NCI-H446 (cell line): ENCODE measurements at places on chromosomes 6 and 20.

DNA sequence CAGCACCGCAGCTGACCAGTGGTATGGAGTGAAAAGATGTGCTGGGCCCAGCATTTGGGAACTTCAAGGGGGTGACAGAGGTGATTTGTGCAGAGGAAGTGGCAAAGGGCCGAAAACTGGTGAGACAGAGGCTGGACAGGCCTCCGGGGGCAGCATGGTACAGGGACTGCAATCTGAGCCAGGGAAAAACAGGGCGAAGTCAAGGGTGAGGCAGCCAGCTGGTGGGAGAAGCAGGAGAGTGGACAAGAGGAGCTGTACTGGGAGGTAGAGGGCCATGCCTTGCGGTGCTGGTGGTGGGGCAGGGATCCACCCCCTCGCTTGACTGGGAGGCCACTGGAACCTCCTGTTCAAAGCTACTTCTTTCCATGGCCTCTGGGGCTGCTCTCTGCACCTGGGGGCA lies 7.3 kb upstream of the GFRA4 start:
- no peak for DNase-seq

DNA sequence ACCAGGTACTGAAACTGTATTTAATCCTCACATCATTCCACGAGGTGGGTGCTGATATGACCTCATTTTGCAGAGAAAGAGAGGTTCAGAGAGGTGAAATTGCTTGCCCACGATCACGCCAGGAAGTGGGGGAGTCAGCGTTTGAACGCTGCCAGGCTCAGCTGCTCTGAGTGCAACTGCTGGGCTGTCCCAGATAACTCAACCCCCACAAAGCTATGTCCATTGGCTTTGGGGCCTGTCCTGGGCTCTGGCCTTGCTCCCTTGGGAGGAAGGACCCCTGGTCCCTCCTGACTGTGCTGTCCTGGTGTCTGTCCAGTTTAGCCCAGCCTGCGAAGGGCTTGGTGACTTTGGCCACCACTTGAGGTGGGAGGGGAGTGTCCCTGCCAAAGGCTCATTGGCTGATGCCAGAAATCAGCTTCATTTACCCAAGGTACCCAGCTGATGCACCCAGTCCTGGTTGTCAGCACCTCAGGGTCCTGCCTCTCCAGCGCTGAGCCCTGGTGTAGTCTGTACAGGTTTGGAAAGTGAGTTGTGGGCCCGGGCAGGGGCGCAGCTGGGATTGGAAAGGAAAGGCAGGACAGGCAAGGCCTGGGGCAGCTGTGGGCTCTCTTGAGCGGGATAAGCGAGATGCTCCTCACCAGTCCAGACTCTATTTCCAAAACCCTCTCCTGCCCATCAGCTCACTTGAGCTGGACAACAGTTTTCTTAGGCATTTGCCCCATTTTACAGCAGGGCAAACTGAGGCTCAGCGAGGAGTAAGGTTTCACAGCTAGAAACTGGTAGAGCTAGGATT lies 38.5 kb downstream of the SUN5 start:
- no peak for DNase-seq

DNA sequence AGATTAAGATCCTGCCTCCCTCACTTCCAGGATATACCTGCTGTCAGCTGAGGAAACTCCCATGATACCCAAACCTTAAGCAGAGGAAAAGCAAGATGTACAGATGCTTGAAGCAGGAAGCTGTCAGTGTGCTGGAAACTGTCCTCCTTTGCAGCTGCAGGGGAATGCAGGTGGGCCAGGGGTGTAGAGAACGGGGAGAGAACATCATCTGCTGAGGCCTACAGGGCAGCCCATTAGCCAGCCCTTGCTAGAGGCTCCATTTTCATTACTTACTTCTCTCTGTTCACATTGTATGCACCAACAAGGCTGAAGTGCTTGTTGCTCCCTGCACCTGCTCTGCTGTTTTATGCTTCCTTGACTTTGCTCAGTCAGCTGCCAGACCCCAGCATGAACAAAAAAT lies 119.1 kb downstream of the PRND start:
- DNase-seq, result no peak

GRCh38 chr20:11711214-11711613 lies 206.5 kb upstream of the BTBD3 start:
- DNase-seq, result no peak

- no peak for DNase-seq
Observed at GRCh38 chr6:19995575-19996257, 158.5 kb downstream of the ID4 start.

DNA sequence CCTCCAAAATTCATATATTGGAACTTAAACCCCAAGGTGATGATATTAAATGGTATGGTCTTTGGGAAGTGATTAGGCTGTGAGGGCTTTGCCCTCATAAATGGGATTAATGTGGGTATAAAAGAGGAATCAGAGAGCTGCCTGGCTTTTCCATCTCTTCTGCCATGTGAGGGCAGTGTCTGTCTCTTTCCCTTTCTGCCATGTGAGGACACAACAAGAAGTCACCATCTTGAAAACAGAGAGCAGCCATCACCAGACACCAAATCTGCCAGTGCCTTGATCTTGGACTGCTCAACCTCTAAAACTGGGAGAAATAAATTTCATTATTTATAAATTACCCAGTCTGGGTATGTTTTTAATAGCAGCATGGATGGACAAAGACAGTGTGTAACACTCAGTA lies 263.0 kb downstream of the PAX1 start:
- no peak for DNase-seq

- DNase-seq, result no peak
Observed at GRCh38 chr6:151702851-151703658, 104.4 kb upstream of the ESR1 start.

- DNase-seq, result peak; percentile 10
Observed at GRCh38 chr6:134138226-134138975, 86.0 kb upstream of the SLC2A12 start.

DNA sequence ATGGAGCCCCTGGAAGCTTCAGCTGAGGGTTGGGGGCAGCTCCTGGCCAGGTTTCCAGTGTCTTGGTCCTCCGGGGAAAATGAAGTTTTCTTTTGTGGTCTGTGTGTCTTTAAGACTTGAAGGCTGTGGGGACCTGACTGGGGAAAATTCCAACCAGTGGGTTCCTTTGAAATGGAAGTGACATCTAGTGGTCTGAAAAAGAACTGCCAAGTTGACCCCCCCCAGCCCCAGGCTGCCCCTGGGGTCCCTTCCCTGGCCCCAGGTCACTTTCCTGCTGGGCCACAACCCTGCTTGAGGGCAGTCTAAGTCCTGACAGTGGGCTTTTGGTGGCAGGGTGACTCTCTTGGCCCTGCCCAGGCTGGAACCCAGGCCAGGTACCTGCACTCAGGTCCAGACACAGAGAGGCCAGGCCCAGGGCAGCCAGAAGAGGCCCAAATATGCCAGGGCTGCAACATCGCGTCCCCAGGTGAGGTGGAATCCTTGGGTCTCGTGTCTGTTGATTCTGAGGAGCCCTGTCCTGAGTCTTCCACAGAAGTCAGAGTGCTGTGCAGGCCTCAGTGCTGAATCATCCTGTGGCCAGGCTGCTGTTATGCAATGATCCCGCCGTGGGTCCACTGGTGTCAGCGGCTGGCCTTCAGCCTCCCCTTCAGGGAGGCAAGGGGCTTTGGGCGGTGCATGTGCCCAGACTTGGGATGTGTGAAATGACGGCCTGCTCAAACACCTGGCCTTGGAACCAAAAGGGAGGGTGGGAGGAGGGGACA lies 68.4 kb downstream of the VEGFA start:
- DNase-seq, result no peak

DNA sequence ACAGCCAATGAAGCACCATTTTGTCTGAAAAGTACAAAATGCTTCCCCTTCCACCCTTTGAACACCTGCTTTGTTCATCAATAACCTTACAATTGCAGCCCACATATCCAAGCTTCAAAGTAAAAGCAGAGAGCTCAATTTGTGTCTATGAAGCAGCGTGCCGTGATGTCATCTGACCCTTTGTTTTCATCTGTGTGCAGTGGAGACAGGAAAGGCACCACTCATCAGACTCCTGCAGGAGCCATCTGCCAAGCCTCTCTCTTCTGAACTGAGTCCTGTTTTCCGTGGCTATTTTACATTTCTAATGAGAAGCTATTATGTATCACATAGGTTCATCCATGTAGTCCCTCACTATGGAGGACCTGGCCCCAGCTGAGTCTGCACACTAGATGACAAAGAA lies 7.5 kb upstream of the LY86 start:
- no peak for DNase-seq

DNA sequence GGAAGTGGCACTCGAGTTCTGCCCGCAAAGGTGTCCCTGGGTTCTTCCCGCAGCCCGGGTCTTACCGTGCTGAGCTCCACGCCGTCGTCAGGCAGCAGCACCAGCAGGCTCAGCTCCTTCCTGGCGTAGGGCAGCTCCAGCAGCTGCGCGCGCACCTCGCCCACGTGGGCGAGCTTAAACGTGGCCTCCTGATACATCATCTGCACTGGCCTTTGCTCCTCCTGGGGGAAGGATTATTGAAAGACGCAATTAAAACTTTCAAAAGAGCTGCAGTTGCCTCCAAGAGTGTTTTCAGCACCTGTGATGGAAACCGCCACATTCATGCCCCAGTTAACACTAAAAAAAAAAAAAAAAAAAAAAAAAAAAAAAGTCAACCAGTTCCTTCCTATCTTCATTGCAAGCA lies 11.3 kb downstream of the SERPINB9 start:
- DNase-seq, result no peak

DNA sequence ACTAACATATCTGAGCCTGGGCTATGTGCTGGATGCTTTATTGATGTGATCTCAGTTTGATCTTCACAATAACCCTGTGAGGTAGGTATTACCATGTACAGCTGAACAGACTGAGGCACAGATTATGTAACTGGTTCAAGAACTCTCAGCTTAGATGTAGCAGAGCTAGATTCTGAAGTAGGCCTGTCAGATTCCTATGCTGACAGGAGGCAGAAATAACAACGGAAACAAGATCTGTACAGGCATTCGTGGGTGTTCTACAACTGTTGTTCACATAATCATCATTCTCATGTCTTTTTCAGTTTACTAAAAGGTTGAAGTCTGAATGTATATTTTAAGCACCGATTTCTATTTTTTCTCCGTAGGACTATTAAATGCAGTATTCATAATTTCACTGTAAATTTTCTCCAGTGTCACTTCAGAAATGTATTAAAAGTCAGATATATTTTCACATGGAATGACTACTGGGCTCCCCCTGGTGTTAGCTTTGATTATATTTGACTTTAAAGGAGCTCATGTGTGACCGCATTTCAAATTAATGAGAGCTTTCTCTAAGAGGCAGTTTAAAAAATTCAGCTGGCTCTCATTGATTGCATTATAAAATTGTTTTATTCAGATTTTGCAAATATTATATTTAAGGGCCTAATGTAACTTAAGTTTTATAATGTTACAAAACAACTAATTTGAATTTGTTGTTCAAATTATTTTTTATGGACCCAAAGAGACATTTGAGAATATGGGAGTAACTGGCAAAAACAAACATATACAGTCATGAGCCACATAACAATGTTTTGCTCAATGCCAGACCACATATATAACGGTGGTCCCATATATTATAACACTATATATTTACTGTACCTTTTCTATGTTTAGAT lies 36.4 kb upstream of the SLC17A4 start:
- peak; percentile 64 for DNase-seq

- no peak for DNase-seq
Observed at GRCh38 chr6:144582939-144583613, 297.9 kb downstream of the UTRN start.

- DNase-seq, result no peak
Observed at GRCh38 chr6:170476360-170476759, 76.7 kb downstream of the PSMB1 start.

- DNase-seq, result no peak
Observed at GRCh38 chr20:36421641-36422040, 115.5 kb downstream of the DLGAP4 start.

DNA sequence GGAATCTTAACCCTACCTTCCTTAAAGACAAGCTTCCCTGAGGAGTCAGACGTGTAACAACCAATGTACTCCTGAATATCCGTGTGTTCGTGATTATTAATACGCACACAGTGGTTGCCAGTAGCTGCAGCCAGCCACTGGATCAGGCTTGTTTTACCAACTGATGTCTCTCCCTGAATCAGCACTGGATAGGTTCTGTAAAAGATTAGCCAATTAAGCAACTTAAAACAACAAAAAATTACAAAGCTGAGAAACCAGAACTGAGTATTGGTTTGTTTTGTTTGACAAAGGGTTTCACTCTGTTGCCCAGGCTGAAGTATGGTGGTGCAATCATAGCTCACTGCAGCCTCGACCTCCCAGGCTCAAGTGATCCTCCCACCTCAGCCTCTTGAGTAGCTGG lies 69.3 kb downstream of the MDN1 start:
- no peak for DNase-seq

DNA sequence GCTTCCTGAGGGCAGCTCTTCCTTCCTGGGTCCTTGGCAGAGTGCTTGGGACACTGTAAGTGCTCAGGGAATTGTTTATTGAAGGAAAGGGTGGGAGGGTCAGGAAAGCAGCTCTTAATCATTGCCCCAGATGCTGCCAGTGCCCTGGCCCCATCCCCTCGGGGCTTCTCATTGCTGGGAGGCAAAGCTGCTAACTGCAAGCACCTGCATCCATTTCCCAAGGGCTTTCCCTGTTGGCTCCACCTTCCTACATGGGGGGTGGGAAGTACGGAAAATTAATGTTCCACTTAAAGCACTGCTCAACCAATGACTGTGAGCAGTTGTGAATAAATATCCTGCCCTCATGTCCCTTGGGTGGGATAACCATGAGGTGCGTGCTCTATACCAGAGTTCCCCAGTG lies 56.4 kb downstream of the NDUFAF5 start:
- no peak for DNase-seq

DNA sequence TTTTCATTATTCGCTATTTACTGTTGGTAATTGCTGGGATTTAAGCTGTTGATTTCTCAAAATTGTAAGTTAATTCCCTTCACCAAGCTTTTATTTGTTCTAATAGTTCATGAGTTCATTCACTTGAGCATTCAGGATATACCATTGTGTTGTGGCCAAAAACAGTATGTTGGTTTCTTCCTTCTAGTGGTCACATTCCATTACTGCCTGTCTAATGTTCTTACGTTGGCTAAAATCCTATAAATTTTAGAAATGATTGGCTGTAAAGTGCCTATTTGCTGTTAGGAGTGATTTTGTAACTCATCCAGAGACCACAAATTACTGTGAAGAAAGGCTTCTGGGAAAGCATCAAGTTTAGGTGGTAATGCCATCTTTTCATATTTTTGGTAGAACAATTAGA lies 76.3 kb downstream of the FARS2 start:
- DNase-seq, result no peak

GRCh38 chr6:111565326-111566221 lies 40.1 kb downstream of the TRAF3IP2 start:
- no peak for DNase-seq

GRCh38 chr6:139402876-139403386 lies 28.5 kb upstream of the CITED2 start:
- no peak for DNase-seq

- DNase-seq, result no peak
Observed at GRCh38 chr20:35200267-35200666, 26.2 kb upstream of the MMP24 start.

- no peak for DNase-seq
Observed at GRCh38 chr6:65182681-65183080, 524.3 kb downstream of the EYS start.
